ENCODE measurements at places on chromosomes 4 and X.

DNA sequence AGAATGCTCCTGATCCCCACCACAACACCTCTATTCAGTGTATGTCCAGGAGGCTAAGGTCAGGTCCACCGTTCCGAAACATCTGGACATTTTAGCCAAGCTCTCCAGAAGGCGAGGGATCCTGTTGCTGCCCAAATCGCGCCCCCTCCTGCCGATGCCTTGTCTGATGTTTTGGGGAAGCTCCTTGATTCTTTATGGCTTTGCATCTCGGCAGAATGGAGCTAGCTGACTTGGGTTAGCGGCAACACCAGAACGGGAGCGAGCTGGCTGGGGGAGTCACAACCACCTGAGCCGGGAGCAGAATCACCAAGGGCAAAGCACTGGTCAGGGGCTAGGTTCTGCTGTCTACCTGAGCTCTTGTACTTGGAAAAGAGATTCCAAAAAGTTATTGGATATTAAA lies 6.6 kb upstream of the POU3F4 start:
- no peak for DNase-seq

GRCh38 chr4:25449688-25450087 lies 72.6 kb downstream of the ANAPC4 start:
- no peak for DNase-seq

DNA sequence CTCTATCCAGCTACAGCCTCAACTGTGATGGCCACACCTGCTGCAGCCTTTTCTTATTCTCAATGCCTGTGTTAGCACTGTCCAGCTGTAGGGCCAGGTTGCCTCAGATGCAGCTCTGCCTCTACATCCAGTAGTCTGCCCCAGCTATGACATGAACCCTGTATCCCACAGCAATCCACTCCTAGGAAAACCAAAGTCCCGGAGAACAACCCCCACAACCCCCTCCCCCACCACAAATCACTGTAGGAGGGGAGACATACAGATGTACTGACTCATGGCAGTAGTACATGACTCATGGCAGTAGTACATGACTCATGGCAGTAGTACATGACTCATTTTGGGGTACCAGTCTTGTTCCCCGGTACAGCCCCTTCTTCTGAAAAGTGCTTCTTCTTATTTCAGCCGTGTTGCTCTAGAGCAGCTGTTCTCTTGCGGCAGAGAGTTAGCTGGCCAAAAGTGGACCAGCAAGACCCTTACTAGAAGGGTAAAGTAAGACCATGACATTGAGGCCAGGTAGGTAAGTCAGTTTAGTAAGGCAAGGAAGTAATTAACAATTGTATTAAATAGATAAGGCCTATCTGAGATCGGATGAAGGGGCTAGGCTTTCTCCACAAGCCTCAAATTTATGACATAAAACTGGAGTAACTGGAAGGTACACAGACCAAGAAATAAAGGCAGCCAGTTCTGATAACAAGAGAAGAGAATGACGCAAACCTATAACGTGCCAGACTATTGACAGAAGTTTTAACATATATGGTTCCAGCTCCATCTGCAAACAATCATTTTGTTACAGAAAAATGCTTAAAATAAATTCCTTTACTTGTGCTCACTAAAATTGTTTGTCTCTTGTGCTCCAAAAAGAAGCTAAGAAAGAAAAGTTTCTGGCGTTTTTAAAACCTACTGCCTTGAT lies 221.4 kb downstream of the TACR3 start:
- no peak for DNase-seq

GRCh38 chrX:64205735-64206501 lies 410 bp upstream of the AMER1 start:
- peak; percentile 89 for DNase-seq

DNA sequence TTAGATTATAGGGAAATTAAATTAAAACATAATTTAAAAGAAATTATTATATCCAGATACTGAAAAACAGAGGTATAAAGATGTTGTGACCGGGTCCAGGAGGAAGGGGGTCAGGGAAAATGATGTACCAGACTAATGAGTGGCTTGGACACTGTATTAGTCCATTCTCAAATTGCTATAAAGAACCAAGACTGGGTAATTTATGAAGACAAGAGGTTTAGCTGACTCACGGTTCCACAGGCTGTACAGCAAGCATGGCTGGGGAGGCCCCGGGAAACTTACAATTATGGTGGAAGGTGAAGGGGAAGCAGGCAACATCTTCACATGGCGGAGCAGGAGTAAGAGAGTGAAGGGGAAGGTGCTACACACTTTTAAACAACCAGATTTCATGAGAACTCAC lies 3.4 kb upstream of the FAM9B start:
- DNase-seq: no peak

DNA sequence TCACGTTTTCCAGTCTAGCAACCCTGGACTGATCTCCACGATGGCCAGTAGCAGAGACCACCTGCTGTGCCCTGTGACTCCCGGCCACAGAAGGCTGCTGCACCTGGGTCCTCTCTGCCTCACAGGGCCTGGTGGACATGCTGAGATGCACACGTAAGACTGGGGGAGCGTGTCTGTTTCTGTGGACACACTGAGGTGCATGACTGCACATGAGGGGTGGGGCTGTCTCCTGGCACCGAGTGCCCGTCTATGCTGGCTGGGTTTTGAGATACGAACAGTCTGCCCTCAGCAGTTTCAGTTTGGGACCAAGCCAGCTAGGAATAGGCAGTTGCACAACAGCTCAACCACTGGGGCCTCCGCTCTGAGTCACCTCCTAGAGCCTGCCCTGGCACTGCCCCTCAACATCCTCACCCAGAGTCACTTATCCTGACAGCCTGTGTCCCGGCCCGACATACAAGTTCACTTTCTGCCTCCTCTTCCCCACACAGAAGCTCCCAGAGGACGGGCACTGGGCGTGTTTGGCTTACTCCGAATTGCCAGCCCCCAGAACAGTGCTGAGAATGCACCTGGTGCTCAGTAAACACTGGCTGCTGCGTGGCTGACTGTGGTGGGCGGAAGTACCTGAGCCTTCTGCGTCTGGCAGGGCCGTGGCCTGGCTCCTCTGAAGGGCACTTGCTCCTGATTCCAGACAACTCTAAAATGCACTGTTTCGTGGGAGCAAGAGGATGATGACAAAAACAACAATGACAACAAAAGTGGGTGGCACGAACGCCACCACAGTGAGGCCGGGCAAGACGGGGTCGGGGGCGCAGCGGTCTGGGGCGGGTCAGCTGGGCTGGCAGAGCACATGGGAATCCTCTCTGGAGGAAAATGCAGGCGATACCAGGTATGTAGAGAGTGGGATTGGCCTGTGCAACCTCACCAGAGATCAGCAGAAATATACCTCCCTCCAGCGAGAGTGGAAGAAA lies 30.9 kb downstream of the RNF212 start:
- DNase-seq: peak; percentile 57

DNA sequence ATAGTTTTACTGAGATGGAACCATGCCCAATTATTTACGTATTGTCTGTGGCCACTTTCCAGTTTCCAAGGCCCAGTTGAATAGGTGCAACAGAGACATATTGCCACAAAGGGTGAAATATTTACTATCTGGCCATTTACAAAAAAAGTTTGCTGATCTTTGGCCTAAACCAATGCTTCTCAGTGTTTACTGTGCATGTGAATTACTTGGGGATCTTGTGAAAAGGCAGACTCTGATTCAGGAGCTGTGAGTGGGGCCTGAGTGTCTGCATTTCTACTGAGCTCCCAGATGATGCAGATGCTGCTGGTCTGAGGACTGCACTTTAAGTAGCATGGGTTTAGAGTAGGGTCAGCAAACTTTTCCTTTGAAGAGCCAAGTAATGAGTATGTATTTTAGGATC lies 94.1 kb upstream of the PDE5A start:
- DNase-seq: no peak

DNA sequence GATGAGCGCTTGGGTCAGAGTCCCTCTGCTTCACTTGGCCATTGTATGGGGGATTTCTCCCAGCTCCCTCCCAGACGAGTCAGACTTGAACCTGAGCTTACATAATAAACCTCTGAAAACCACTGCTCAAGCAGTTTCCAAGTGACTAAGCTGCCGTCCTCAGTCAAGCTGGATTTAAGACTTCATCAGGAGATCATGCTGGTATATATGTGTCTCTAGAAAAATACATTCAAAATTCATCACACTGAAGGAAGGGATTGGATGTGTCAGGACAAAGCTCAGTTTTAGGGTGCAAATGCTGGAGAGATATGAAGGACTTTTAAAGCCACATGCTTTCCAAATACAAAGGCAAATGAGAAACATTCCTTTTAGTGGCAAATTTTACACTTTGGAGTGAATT lies 114.3 kb downstream of the QDPR start:
- no peak for DNase-seq

DNA sequence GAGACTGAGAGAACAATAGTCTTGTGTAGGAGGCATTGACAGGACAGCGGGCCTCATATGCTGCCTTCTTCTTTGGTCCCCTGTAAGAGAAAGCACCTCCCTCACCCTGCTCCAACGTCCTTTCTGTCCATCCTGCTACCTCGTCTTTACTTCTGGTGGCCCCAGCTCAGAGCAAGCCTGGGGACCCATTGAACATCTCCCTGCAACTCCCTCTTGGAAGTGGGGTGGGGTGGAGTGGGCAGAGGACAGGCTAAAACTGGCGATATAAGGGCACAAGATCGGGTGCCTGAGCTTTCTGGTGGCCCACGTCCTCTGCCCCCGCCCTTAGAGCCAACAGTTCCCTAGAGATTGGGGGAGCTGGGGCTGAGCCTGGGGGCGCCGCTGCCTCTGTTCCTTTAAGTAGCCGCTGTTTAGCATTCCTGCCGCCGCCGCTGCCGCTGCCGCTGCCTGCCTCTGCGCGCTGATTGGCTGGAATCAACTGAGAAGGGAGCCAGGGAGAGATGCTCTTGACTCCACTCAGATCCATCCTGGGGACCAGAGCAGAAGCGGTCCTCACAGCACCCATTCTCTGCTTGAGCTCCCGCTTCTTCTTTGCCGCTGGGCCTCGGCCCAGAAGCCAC lies at the start of gene DLG3:
TSS of gene DLG3 (plus strand) at position 510 of the 620 bp plus-strand sequence. CDS start 367 bp downstream, outside the sequence.
- DNase-seq: peak; percentile 31

GRCh38 chr4:171857302-171858012 lies 44.3 kb downstream of the GALNTL6 start:
- no peak for DNase-seq

- DNase-seq: no peak
Measured at GRCh38 chr4:174403177-174403543, 119.1 kb downstream of the HPGD start.

DNA sequence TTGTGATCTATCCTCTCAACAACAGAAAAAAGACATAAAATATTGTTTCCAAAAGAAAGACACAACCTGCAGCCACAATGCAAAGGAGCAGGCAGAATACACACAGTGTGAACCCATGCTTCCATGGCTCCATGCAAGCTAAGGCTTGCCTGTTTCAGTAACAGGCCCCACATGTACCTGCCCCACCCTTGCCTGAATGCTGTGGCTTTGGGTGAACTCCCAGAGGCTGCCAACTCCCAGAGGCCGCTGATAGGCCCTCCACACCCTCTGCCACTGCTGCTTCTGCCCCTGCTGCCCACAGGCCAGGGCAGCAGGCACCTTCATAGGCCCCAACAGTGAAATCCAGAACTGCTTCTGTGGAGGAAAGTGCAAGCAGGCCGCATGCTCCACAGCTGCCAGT lies 313.9 kb downstream of the CHIC1 start:
- no peak for DNase-seq

DNA sequence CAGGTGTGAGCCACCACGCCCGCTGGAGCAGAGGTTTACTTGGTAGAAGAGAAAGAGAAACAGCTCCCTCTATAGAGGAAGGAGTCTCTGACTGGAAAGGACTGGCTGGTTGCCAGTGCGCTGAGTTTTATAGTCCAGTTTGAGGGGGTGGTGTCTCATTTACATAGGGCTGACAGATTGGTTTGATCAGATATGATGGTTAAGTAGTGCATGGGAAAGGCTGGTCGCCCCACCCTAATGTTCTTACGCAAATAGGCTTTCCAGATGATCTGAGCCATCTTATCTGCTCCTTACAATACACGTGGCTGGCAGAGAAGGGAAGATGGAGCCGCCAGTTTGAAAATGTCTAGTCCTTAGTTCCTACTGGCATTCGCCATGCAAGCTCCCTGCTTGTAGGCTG lies 439.5 kb downstream of the NAF1 start:
- no peak for DNase-seq

DNA sequence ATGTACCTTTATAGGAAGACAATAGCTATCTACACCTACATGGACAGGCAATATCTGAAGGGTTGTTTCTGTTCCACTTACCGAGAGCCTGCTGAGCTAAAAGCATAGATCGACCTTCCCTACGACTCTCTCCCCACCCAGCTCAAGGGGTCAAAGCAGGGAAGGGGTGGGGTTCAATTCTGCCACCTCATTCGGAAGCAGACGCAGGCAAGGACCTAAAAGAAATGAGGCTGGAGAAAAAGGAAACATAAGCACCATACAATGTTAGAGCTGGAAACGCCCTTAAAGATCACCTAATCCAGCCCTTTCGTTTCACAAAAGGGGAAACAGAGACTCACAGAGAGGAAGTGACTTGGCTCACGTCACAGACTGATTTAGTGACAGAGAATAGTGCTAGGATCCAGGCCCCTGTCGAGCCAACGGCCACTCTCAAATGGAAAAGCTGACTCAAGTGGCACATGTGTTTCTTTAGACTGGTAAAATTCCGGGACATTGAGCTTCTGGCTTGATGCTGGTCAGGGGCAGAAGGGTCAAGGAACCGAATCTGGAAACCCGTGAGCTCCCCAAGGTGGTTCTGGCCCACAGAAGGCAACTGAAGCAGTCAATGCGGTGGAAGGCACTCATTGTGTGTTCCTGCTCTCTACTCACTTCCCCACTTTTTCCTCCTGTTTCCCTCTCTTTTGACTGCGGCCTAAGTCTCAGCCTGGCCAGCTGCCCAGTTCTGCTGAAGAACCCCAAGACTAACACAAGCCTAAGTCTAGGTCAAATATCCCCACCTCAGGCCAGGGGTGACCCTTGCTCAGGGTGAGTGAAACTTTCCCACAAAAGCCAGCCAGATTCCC lies 7.5 kb downstream of the SEPTIN6 start:
- peak; percentile 65 for DNase-seq

- DNase-seq: no peak
Measured at GRCh38 chrX:49042581-49043219, 457 bp downstream of the TFE3 start.

DNA sequence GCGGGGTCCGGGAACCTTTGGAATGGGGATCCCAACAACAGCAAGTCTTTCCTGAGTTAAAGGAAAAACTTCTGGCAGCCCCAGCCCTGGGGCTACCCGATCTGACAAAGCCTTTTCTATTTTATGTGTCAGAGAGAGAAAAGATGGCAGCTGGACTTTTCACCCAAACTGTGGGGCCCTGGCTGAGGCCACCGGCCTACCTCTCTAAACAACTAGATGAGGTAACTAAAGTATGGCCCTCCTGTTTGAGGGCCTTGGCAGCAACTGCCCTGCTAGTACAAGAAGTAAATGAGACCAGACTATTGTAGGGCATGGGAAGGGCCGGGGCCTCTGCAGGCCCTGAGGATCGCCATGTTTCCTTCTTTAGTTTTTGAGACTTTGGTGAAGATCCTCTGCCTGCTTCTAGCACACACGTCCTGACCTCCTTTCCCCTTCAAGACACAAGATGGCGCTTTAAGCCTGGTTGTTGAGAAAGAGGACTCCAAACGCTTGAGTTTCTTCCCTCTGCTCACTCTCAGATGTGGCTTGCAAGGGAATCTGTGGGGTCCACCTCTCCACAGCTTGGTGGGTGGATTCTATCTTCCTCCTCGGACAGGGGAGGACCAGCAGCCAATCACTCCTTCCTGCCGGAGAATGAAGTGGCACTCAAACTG lies 18.5 kb upstream of the DRD5 start:
- peak; percentile 31 for DNase-seq
